ENCODE measurements at places on chromosomes 5 and 9.
A peak's percentile ranks its signal among the peaks of the same experiment; 100 is the strongest.

GRCh38 chr5:113900141-113900540, 386.6 kb downstream of the YTHDC2 start:
- DNase-seq = no peak

- DNase-seq = no peak
These were observed 115.0 kb upstream of the MEF2C start for GRCh38 chr5:88997937-88998336.

DNA sequence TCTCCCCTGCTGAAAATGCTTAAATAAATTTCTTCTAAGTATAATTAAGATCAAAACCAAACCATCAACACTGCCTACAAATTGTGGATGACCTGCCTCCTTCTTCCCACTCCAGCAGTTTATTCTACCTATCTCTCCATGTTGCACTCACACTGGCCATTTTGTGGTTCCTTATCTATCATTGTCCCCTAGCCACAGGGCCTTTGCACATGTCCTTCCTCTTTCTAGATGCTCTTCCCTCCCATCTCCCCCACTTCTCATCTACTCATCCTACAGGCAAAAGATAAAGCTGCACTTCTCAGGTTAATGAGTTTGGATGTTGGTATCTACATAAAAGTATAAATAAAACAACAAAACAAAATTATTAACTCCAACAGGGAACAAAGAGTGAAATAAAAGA, 70.6 kb upstream of the CCNG1 start:
- no peak for DNase-seq

- DNase-seq = no peak
These were observed 35.9 kb upstream of the NANS start for GRCh38 chr9:98020476-98021145.

DNA sequence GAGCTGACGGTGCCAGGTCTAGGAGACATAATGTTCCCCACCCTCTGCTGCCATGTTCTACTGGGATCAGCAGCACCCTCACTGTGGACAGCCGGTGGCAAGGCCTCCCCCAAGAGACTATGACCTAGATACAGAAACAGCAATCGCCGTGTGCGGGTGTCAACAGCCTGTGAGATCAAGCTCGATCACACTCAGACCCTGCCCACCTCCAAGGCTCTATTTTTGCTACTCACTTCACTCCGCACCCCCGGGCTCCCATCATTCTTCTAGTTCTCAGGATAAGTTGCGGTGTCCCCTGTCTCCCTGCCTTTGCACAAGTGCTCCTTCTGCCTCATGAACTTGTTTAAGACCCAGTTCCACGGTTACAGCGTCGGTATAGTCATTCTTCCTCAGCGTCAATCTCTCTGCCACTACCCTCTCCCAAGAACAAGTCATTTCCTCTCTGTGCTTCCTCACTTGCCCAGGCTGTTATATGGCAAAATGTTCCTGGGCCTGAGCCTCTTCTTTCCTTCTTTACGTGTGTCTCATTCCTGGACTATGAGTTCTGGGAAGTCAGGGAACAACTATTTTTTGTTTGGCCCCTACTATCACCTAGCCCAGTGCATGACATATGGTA, 5.4 kb upstream of the DOCK8 start:
- DNase-seq = no peak

DNA sequence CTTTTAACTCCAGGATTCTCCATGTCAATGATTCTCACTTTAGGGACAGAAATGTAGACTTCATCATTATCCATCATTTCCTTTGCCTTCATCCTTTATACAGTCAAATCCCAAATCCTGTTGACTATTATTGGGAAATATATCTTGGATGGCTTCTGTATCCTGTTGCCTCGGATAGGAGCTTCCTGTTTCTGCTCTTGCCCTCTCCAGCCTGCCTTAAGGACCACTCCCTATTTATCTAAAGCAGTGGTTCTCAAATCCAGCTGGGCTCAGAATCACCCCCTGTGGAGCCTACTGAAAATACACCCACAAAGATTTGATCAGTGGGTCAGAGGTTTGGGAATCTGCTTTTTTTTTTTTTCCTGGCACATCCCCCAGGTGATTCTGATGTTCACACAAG, 8.5 kb downstream of the AFAP1L1 start:
- DNase-seq = no peak

GRCh38 chr5:537621-538071, 13.4 kb upstream of the SLC9A3 start:
- no peak for DNase-seq

DNA sequence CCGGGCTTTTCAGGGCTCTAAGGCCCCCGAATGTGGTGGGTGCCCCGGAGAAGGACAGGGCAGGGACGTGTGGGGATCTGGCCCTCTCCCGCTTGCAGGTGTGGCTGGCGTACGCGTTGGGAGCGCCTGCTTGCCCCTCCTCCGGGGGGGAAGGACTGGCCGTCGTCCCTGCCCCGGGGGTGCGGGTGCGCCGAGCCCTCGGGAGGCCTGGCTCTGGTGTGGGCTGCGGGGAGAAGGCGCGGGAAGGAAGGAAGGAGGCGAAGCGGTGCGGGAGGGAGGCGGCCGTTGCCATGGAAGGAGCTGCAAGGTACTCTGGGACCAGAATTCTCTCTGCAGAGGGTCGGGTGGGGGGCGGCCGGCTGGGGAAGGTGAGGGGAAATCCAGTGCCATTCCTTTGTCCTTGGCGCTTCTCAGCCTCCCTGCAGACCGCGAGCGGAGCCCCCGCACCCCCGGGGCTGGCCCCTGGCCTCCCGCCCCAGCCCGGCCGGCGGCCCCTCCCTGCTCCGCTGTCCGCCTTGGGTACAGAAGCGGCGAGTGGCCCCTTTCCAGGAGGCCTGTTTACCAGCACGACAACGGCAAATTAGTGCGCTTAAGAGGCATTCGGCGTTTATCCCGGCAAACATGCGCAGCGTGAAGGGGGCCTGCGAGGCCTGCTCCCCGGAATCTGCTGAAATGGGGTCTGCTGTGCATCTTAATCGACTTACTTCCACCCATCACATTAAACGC, 67.1 kb upstream of the UNC5A start:
- no peak for DNase-seq

DNA sequence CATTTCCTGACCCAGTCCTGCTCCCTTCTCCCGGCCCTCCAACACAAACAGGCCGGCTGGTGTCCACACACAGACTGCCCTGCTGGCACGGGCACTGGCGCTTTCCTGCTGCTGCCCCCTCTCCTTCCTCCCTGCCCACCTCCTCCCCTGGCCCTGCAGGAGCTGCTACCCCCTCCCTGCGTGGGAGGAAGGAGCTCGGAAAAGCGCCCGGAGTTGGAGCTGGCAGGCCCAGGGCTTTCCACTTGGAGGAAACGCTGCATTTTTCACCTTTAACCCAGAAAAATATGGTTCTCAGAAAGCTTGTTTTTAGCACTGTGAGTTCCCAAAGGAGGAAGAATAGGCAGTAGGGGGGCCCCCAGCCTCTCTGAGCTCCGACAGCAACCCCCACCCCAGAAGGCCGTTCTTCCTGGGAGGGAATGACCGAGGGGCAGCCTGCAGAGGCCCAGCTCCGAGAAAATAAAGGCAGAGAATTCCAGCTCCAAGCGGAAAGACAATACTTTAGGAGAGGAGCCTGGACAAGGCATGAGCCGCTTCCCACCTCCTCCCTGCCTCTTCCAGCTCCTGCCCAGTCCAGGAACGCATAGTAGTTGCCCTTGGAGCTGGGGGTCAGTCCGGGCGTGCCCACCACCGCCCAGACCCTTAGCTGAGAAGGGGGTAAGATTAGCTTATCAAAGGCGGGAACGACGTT, 88.9 kb downstream of the LIFR start:
- DNase-seq = no peak

DNA sequence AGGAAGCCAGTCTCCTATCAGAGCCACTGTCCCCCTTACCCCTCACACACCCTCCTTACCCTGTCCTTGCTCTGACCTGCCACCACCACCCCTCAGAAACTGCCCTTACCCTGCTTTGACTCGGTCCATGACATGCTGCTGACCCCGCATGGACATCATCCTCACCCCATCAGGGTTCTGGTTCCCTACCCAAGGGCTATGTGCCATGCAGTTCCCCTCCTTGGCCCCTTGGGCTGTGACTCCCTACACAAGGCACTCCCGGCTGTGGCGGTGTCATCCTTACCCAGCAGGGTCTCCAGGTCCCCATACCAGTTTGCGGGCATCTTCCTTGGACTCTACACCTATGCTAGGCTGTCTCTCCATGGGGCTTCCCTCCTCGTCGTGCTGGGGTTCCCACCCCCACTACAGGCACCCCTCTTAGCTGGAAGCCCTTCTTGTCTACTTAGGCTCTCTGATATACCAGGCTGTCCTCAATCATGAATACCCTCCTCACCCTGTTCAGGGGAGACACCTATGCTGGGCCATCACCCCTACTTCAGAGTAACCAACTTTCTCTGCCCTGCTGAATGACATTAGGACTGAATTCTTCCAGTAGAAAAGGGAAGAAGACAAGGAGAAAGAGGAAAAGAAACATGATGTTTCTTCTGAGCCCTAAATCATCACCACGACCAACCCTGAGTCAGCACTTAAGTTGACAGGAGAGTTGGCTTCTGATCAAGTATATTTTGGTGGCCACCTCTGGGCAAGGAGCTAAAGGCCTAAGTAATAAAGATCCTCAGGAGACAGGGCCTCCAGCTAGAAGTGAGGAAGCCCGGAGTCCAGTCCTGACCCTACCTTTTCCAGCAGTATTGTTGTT, 115.2 kb downstream of the GCNT1 start:
- no peak for DNase-seq

GRCh38 chr5:32233696-32234447, 59.8 kb upstream of the GOLPH3 start:
- peak; percentile 13 for DNase-seq

DNA sequence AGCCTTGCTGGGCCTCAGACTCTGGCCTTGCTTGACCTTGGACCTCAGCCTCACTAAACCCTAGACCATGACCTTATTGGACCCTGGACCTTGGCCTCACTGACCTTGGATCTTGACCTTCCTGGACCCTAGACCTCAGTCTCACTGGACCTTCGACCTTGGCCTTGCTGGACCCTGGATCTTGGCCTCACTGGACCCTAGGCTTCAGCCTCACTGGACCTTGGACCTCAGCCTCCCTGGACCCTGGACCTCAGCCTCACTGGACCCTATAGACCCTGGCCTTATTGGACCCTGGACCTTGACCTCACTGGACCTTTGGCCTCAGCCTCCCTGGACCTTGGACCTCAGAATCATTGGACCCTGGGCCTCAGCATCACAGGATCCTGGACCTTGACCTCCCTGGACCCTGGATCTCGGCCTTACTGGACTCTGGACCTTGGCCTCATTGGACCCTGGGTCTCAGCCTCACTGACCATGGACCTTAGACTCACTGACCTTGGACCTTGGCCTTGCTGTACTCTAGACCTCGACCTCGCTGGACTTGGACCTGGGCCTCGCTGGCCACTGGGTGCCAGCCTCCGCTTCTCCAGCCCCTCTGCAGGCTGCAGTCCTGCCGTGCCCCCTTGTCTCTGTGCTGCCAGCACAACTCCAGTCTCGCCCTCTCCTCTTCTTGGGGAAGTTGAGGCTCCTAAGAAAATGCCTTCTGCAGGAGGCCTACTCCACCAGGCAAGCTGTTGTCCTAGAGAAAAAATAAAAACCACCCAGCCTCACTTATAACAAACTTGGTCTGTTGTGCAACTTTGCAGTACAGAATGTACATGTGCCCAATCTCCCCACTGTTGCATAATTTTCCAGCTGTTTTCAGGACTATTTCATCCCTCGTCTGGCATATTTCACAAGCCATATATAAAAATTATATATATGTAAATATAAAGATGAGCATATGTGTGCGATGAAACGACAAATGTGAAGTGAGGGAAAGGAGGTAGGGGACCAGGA, 11.0 kb upstream of the ADAMTS2 start:
- DNase-seq = no peak

DNA sequence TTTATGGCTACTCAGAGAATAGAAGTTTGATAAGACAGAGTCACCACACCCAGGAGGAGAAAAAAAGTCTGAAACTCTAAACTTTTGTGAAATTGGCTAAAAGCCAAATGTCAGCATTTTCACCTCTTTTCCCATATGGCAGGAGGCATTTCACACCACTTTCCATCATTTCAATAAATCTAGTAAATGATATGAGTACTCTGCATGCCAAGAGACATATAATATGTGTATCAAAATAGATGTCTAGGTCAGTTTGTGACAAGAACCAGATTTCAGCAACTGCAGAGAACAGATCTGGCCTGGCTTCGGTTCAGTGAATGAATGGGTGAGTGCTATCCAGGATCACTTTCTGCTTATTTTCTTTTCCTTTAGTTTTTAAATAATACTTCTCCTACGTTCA, 470.8 kb downstream of the ENC1 start:
- DNase-seq = no peak

DNA sequence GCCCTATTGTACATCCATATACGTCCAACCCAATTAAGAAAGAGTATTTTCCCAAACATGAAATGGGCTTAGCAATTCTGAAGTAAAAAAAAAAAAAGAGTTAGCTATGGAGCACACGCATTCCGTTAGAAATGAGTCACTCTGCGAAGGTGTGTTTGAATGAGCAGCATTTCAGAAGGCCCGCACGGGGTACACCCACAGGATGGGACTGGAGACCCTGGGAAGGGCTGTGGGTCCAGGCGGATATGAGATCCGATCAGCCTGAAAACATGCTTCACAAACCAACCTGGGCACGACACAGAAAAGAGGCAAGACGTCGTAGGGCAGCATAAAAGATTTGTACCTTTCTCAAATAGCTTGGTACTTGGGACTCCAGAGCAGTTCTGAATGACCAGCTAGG, 173.9 kb upstream of the KLF9 start:
- DNase-seq = no peak

DNA sequence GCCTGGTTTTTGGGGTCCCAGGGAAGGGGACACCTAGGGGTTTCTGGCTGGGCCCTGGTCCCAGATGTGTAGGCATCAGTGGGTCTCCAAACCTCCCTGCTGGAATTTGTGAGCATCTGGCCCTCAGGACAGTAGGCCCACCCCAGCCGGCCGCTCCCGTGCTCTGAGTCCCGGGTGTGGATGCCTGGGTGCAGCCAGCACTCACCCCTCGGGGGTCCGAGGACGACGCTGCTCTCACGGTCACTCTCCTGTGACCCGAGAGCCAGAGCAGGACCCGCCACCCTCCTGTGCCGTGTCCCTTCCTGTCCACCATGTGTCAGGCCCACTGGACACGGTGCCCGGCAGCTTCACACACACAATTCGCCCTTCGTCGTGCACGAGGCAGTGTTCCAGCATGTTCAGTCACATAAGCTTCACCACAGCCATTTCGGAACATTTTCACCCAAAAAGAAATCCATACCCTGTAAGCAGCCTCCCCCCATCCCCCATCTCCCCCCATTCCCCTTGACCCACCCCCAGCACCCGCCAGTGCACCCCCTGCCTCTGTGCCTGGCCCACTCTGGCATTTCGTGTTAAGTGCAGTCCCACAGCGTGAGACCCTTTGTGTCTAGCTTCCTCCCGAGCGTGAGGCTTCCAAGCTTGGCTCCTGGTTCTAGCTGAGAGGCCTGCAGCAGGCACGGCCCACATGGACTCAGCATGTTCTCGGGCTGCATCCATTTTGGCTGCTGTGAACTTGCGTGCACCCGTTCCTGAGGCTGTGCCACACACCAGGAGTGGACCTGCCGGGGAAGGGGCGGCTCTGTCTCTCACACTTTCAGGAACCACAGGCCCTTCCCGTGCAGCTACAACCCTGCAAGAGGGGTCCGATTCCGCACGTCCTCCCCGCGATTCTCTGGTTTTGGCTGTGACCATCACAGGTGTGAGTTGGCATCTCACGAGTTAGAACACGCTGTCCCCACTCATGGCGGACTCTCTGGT, 40.5 kb downstream of the NKD2 start:
- no peak for DNase-seq

- no peak for DNase-seq
These were observed 20.8 kb upstream of the FCN1 start for GRCh38 chr9:134938346-134939079.

GRCh38 chr9:92058723-92059444, 56.3 kb downstream of the SPTLC1 start:
- no peak for DNase-seq

GRCh38 chr5:98365126-98365525, 408.3 kb upstream of the RGMB start:
- no peak for DNase-seq

Measured in Caki2 (cell line).